ENCODE measurements at places on chromosomes 4 and X. TPM values are rescaled to one million over a fixed set of nuclear protein-coding genes. Genes with fewer than 3 reads are reported as not detected.

Gene NMU
- 1.2 TPM for total RNA-seq

Gene SPIN2A
- total RNA-seq = 3.4 TPM

Gene DHX15
- total RNA-seq = 113 TPM

Gene ANKRD50
- 64.7 TPM for total RNA-seq

Gene TAF7L
- total RNA-seq = 0.09 TPM

Gene FDCSP
- 0.13 TPM for total RNA-seq

Gene IL2
- total RNA-seq = not detected

Gene GPR82
- total RNA-seq = 0.04 TPM

Gene MAPK10
- 1.9 TPM for total RNA-seq

Gene MMRN1
- total RNA-seq = 6.8 TPM

Gene GUCY1A1
- total RNA-seq = 16.4 TPM

Gene TMPRSS11B
- not detected for total RNA-seq

Gene FRMD7
- 1.3 TPM for total RNA-seq

Gene TEC
- 0.40 TPM for total RNA-seq

Gene SMR3B
- total RNA-seq = not detected

Gene EDA
- total RNA-seq = 12.3 TPM

Gene NSG1
- total RNA-seq = 0.75 TPM

Gene FMR1NB
- total RNA-seq = not detected

Gene FGF2
- 8.9 TPM for total RNA-seq

Gene GPR34
- total RNA-seq = 6.4 TPM

Gene GAB1
- 31.7 TPM for total RNA-seq

Gene LRIT3
- 0.09 TPM for total RNA-seq

Gene UNC5C
- 0.75 TPM for total RNA-seq

Gene SPATA4
- total RNA-seq = 0.13 TPM

Gene SPANXN5
- not detected for total RNA-seq

GRCh38 chrX:45632506-45632905 is 431.8 kb upstream of the DIPK2B start:
- DNase-seq = no peak

GRCh38 chr4:54937501-54937900 is 187.9 kb downstream of the KDR start:
- peak; percentile 12 for DNase-seq

DNA sequence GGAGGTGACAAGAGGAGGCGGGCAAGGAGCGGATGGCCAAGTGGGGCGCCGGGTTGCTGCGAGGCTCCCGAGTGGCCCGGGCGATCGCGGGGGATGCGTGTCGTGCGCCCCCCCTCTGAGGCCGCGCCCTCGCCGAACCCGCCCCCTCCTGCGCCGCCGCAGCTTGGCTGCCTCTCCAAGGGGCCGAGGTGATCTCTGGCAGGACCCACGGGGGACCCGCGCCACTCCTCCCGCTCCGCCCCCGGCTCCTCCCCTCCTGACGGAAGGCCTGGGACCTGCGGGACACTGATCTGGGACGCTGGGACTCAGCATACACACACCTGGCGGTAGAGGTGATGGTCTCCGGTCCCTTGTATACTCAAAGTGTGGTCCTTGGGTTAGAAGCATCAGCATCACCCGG is 21.9 kb upstream of the FAM47C start:
- DNase-seq = no peak

DNA sequence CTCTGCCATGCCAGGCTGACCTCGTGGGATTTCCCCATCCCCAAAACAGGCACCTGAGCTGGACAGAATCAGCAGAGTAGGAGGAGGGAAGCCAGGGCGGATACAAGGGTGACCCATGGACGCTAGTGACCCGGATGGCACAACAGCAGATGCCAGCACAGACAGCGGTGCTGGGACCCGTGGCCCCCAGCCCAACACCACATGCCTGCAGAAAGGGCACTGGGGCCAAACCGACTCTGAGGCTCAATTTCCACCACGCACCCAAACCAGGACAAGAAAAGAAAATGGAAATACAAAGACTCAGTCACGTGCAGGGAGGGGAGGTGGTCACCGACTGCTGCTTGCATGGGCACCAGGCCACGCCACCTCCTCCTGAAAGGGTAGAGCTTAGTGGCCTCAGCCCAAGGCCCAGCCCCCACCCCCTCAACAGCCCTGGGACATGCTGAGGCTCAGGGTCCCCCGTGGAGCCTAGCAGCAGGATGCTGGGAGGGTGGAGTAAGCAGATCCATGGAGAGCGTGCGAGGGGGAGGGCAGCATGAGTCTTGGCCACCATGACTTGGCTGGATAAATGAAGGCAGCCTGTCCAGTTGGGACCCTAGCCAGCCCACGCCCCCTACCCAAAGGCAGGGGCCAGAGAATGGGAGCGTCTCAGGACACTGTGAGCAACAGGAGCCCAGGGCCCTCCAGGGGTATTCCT is 47.7 kb downstream of the C4orf50 start:
- DNase-seq = no peak

DNA sequence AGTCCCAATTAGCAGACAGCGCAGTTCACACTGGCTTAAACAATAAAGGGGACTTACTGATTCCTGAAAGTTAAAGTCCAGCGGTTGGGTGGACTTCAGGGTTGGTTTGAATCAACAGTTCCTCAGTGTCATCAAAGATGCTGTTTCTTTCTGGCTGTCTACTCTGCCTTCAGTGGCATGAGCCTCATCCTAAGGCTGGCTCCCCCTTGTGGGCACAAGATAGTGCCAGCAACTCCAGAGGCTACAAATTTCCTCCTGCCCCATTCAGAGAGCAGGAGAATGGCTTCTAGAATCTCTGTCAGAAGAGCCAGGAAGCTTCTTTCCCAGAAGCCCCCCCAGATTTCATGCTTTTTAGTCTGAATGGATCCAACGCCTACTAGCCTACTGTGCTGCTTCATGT is 82.4 kb upstream of the MTM1 start:
- DNase-seq = peak; percentile 33

GRCh38 chrX:85004255-85004654 is 578 bp downstream of the APOOL start:
- DNase-seq = peak; percentile 7

GRCh38 chr4:140103676-140104075 is 50.3 kb downstream of the MAML3 start:
- no peak for DNase-seq

DNA sequence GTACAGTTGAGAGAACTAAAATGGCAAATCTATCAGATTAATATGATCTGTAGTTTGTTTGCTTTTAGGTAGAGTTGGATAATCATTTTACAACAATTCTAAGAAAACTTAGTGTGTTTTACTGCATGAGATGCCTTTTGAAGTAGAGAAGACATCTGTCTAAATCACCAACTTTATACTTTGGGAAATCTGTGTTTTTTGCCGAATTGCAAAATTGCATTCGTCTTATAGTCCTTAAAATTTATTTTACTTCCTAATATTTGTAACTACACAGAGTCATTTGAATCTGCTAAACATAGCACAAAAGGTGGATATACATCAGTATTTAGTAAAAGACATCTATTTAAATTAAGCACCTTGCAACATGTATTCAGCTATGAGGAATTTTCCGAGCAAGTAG is 100.0 kb downstream of the CCSER1 start:
- DNase-seq = no peak

- no peak for DNase-seq
Measured at GRCh38 chrX:11364835-11365234, 71.6 kb downstream of the AMELX start.

- no peak for DNase-seq
Measured at GRCh38 chr4:21879187-21879586, 69.4 kb downstream of the KCNIP4 start.

DNA sequence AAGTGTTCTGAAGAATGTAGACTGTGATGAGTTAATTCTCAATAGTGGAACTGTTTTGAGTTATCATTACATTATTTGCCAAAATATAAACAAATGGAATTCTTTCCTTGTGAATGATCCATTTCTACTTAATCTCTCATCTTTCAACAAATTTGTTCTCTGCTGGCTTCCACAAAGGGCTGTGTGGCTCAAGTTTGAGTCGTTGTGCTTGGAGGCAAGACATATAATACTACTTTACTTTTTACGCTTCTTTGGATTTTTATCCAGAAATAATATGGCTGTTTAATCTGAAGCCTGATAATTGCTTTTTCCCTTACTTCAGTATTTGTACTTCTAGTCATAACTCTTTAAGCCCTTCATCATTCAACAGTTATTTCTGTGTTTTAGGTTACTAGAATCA is 169.5 kb downstream of the ARHGAP10 start:
- peak; percentile 20 for DNase-seq

GRCh38 chr4:84965553-84966381 is 723 bp downstream of the WDFY3 start:
- DNase-seq = peak; percentile 55

- DNase-seq = no peak
Measured at GRCh38 chrX:1106478-1107210, 105.8 kb downstream of the CRLF2 start.

DNA sequence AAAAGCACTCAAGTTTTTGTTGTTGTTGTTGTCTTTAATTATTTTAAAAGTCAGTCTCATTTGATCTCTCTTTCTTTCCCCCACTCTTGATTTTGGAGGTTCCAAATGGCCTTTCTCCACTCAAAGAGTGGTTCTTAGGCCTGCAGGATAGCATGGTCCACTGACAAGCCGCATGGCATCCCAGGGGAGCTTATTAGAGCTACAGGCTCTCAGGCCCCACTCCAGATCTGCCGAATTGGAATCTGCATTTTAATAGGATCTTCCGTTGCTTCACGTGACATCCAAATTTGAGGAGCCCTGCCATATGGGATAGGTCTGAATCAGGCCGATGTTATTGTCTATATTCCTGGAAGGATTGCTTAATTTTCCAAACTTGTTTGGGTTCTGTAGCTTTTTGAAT is 72.1 kb downstream of the CPE start:
- DNase-seq = no peak

GRCh38 chr4:54227256-54228055 is 1.6 kb upstream of the PDGFRA start:
- DNase-seq = peak; percentile 93

GRCh38 chr4:36328130-36328529 is 46.7 kb downstream of the DTHD1 start:
- DNase-seq = peak; percentile 35

DNA sequence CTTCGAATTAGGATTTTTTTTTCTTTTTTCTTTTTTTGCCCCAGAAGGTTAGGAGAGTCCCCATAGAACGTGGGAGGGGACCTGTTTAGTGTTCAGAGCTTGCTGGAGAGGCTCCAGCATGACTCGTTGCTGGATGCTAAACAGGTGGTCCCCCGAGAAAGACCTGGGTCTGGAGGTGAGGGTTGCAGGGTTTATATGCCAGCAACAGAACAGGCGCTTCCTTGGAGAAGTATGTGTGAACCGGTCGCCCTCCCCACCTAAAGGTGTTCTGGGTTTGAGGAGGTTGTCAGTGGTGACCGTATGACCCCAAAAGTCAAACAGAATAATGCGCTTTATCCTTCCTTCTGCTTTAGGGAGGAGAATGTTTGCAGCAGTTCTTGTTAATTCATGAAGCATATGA is 52.1 kb upstream of the SHOX start:
- DNase-seq = no peak

- DNase-seq = peak; percentile 63
Measured at GRCh38 chrX:127276326-127276725, 456.8 kb downstream of the PRR32 start.

DNA sequence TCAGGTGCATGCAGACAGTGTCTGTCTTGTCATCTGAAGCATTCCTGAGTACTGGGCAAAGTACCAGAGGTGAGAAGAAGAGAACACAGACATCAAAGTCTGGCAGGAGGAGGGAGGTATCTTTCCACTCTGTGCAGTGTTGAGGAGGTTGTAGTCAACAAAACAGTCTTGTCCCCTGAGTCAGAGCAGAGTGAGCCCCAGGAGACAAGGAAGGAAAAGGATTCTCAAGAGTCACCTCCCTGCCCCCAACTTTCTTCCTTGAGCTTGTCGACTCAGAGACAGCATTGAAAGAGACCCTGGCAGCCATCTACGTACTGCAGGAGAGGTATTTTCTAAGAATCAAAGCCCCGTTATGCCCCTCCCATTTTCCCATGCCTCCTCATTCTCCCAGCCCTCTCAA is 4.4 kb upstream of the SRPX start:
- no peak for DNase-seq

- DNase-seq = peak; percentile 40
Measured at GRCh38 chr4:153788051-153788412, 851 bp downstream of the SFRP2 start.

GRCh38 chr4:116847616-116848015 is 237.8 kb downstream of the TRAM1L1 start:
- peak; percentile 3 for DNase-seq

GRCh38 chr4:8840006-8840793 is 31.4 kb downstream of the HMX1 start:
- no peak for DNase-seq

GRCh38 chrX:39388730-39389129 is 587.5 kb downstream of the MID1IP1 start:
- no peak for DNase-seq

DNA sequence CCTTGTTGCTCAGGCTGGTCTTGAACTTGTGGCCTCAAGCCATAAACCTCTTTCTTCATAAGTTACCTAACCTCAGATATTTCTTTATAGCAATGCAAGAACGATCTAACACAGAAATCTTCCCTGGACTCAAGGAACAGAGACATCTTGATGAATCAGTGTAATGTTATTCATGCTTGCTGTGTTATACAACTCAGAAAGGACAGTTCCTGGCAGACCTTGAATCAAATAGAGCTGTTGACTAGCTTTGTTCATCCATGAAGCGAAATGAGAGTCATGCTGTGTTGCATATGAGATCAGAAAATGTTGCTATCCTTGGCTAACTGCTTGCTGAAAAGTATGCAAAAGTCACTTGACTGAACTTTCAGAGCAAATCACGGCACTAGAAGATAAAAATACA is 72.6 kb upstream of the ARHGAP24 start:
- DNase-seq = peak; percentile 81

GRCh38 chr4:104493081-104493831 is 1.4 kb downstream of the CXXC4 start:
- no peak for DNase-seq

GRCh38 chr4:42673082-42673425 is 16.1 kb upstream of the ATP8A1 start:
- DNase-seq = peak; percentile 30

DNA sequence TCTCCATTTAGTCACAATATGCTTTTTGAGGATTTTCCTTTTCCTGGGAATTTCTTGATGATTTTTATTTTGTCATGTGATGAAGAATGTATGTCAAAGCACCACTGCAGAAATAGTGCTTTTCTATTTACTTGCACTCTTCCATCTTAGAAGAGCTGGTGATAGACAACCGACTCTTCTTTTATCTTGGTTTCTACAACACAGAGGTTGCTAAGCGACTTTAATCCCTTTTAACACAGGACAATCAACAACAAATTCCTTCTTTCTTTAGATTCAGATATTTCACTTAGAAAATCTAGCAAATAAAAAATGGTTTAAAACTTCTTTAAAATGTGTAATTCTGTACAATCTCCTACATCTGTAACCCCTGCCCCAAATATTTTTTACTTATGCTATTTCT is 34.6 kb downstream of the TET2 start:
- DNase-seq = peak; percentile 45

- no peak for DNase-seq
Measured at GRCh38 chr4:71694961-71695360, 88.9 kb downstream of the GC start.

- no peak for DNase-seq
Measured at GRCh38 chrX:45143455-45143854, 57.2 kb downstream of the DIPK2B start.

GRCh38 chr4:1996866-1997611 is 11.7 kb downstream of the NELFA start:
- no peak for DNase-seq
